ENCODE measurements at places on chromosomes 1 and 21.
A peak's percentile ranks its signal among the peaks of the same experiment; 100 is the strongest.

DNA sequence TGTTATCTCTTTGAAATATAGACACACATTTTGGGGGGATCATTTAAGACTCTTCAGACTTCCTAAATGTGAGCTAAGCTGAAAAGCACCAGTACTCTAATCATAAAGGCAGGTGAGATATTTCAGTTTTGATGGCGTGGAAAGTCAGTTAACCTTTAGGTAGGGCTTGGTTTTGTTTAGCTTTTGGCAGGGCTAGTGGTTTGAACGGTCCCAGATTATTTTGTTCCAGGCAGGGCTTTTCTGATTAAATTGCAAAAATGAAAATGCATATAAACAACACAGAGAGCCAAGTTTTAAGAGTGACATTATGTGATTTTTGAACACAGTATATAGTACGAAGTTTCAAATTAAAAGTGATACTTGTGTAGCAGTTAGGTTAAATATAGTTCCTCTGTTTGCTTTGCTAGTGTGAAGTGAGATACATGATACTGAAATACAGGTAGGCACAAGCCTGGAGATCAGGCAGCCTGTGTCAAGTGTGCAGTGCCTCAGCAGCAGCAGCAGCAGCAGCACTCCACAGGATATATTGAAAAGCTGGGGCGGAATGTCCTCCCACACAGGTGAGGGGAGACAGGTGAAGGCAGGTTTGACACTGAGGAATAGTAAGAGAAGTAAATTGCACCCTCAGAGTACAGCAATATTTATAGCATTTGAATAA, 47.4 kb downstream of the CAMTA1 start:
- no peak for DNase-seq

GRCh38 chr1:234553240-234554188, 56.5 kb downstream of the IRF2BP2 start:
- no peak for DNase-seq

- DNase-seq, result no peak
Observed at GRCh38 chr1:167575649-167576048, 22.1 kb upstream of the CREG1 start.

DNA sequence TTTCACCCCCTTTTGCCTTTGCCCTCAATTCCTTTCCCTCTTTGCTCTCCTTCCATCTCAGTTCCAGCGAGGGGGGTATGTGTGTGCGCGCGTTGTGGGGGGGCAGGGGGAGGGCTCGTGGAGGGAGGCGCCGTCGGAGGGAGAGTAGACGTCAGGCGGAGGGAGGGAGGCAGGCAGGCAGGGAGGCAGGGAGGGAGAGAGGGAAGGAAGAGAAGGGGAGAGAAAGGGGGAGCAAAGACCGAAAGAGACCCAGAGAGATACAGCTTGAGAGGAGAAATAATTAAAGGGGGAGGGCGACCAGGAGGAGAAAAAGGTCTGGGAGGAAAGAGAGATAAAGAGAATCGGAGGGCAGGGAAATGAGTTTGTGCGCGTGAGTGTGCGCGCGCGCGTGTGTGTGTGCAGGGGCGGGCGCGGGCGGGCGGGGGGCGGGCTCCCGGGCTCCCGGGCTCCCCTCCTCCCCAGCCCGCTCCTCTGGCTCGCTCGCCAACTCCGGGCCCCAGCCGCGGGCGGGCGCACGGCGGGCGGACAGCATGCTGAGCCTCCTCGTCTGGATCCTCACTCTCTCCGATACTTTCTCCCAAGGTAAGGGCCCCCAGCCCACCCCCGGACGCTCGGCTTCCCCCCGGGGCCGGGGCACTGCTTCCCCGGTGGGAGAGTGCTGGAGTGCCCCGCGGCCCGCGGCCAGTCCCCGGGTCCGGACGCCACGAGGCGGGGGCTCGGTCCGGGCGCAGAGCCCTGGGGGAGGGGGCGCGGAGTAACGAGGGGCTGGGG, at the start of gene KIRREL1:
Gene KIRREL1 (plus strand): TSS at position 499 of the 771 bp plus-strand sequence. CDS start 32 bp downstream, at position 531.
- DNase-seq, result no peak

GRCh38 chr1:226882631-226883409, 12.4 kb downstream of the PSEN2 start:
- DNase-seq, result no peak

DNA sequence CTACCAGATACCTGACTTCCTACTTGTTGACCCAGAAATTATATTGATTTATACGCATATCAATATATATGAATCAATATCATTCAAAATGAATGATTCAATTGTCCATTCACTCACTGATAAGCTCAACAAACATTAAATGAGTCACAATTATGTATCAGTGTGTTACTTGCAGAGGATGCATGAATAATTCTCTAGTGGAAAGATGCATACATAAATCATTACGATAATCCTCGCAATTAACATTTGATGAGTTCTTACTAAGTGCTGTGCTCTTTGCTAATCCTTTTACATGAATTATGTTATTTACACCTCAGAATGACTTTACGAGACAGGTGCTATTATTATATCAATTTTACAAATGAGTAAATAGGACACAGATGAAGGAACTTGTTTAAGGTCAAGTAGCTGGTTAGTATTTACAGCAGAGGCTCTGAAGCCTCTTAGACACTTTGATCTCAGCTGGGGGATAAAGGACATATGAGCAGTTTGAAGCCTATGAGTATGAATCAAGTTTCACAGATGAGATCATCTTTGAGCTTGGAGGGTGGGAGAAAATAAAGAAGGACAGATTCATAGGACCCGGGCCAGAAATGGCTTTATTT, 112.8 kb upstream of the ADAMTS5 start:
- DNase-seq, result no peak

DNA sequence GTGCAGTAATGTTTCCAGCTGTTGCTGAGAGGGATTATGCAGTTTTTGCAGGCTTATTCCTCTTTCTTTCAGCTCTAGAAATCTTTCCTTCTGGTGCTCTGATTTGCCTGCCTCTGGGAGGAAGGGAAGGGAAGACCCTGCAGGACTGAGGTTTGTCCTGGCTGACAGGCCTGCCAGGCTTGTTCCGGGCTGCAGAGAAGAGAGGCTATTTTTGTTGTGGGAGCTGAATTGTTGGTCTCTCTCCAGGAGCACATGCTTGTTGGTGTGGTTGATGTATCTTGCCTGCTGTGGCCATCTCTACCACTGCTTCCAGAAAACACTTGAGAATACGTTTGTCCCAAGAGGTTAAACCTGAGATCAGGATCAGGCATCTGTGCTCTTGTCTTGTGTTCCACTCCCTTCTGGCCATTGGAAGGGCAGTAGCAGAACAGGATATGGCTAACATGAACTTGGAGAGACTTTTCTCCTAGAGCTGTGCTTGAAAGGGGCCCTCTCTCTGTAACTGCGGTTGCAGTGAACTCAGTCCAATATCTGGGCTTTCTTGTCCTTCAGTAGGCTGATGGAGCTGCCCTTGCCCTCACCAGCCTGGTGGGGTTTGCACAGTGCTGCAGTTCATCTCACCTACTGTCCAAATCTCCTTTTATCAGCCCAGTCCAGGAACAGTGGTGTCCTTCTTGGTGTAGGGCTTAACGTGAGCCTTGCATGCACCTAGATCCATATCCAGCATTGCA, 21.5 kb upstream of the SLC25A34 start:
- no peak for DNase-seq

- no peak for DNase-seq
Observed at GRCh38 chr1:56715156-56715555, 70.0 kb downstream of the PRKAA2 start.

DNA sequence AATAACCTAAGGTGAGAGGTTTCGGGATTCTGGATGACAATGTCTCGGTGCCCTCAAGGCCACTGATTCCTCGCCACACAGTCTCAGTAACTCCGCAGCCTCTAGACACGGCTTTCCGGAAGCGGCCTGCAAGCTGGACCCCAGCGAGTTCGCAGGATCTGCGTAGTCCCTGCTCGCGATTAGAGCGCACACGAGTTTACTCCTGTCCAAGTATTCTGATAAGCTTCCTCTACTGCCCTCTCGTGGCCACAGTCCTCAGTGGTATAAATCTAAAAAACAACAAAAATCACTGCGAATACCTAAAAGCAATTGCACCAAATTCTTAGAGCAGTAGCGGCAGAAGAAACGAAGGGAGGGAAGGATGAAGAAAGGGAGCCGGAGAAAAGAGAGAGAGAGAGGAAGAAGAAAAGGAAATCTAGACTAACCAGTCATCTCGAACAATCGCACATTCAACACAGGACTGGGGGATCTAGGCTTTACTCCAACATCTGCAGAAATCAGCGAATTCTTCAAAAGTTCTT, 1.1 kb upstream of the PLXNA2 start:
- DNase-seq, result peak; percentile 54

DNA sequence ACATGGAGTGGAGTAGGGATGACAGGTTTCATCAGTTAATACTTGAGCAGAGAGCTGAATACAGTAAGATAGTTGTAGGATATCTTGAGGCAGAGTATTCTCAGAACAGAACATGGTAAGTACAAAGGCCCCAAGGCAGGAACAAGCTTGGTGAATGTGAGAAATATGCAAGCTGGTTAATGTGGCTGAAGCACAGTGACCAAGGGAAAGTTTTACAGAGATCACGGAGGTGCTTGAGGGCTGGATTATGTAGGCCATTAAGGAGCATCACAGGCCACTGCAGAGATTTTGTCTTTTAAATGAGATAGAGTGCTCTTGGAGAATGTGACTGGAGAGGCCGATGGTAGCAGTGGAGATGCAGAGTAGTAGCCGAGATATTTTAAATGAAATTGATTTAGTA, 54.0 kb upstream of the BOLA1 start:
- DNase-seq, result no peak

GRCh38 chr1:182635871-182636270, 31.7 kb upstream of the RGS16 start:
- no peak for DNase-seq

DNA sequence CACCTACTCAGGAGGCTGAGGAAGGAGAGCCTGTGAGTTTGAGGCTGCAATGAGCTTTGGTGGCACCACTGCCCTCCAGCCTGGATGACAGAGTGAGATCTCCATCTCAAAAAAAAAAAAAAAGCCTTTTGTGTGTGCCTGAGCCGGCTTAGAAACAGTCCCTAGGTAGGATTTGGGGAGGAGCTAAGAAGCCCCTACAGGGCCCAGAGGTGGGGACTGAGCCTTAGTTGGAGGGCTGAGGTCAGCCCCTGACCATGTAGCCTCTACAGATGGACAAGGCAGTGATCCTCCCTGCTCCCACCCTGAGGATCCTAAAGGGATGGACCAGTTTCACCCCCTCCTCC, 2.5 kb downstream of the ADAMTSL4 start:
- no peak for DNase-seq

GRCh38 chr1:16009030-16009460, 5.0 kb downstream of the SRARP start:
- DNase-seq, result peak; percentile 51

GRCh38 chr21:39533545-39534380, 79.0 kb upstream of the B3GALT5 start:
- DNase-seq, result no peak

DNA sequence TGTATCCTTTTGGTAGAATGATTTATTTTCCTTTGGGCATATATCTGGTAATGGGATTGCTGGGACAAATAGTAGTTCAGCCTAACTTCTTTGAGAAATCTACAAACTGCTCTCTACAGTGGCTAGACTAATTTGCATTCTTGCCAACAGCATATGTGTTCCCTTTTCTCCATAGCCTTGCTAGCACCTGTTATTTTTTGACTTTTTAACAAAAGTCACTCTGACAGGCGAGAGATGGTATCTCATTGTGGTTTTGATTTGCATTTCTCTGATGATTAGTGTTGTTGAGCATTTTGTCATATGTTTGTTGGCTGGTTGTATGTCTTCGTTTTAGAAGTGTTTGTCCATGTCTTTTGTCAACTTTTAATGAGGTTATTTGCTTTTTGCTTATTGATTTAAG, 99.8 kb downstream of the UCK2 start:
- DNase-seq, result no peak

GRCh38 chr1:212690816-212691403, 8.7 kb downstream of the BATF3 start:
- no peak for DNase-seq

- no peak for DNase-seq
Observed at GRCh38 chr1:239922778-239923522, 168.7 kb upstream of the FMN2 start.

GRCh38 chr1:234186037-234186688, 187.1 kb upstream of the COA6 start:
- no peak for DNase-seq

DNA sequence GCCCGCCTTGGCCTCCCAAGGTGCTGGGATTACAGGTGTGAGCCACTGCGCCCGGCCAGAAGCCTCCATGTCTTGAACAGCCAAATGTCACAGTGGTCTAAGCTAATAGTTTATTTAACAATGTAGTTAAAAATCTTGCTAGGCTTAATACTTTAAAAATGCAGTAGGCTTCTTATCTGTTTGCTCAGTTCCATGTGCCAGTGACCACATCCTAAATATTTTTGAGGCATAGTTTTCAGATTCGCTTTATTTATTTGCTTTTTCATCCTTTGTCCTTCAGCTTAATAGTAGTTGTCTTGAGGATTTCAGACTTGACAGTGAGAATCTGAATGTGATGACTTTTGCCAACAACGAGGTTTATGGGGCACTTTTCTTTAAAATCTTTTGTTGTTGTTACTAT, 59.9 kb upstream of the PRRX1 start:
- DNase-seq, result no peak

DNA sequence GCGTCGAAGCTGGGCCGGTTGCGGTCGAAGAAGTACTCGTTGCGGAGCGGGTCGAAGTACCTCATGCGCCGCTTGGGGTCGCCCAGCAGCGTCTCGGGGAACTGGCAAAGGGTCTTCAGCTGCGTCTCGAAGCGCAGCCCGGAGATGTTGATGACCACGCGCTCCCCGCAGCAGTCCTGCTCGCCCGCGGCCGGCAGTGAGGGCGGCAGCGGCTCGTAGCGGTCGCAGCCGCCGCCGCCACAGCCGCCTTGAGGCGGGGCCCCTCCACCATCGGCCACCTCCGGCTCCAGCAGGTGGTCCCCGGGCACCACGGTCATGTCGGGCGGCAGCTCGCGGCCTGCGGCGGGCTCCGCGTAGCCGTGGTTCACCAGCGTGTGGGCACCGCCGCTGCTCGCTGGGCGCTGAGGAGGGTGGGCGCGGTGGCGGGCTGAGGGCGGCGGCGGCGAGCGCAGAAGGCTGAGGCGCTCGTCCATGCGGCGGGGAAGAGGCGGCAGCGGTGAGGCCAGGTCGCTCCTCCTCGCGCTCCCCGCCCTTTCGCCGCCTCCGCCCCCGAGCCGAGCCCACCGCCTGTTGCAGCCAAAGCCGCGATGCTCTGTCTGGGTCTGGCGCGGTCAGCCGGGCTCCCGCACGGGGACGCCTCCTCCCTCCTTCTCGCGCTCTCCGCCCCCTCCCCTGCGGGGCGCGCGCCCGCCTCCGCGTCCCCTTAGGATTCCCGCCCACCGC, at the start of gene KCNA3:
Gene KCNA3 (minus strand): TSS at position 604 of the 723 bp plus-strand sequence. CDS start 131 bp downstream, at position 473.
- peak; percentile 50 for DNase-seq
